ENCODE measurements at places on chromosomes 11 and 22. TPM values are rescaled to one million over a fixed set of nuclear protein-coding genes. Genes with fewer than 3 reads are reported as not detected.

C11orf16 gene
- total RNA-seq = not detected

GRCh38 chr22:32589007-32589406, 114.4 kb downstream of the FBXO7 start:
- DNase-seq = no peak

DNA sequence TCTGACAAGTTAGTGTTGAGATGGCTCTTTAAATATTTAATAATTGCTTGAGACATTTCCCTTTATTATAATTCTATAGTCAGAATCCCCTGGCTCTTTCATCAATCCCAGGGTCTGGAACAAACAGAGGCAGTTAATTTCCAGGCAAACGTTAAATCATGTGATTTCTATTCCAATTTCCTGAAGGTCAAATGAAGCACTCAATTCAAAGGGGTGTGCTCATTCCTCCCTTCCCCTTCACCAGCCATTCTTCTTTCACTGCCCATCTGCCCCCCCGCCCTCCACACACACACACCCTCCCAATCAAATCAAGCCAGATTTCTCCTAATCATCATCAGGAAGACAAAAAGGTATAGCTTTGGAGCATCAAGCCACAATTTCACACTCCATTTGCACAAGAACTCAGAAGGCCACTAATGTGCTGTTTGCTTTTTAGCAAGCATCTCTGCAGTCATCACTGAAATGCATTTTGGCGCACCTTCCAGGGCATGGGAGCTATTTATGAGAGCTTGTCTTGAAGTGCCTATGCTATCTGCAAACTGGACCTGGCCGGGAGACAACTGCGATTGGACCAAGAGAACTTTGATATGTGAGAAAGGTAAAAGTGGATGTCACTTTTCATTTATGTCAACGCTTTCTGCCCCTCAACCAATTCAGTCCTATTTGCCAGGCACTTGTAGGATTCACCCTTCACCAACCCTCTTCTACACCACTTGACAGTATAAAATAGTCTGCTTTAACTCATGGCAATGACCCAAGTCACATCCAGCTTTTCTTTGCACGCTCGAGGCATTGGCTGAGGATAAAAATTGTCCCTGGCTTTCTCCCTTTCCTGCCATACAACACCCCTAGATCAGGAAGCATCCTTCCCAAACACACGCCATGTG, 315.1 kb upstream of the API5 start:
- DNase-seq = no peak

- no peak for DNase-seq
Observed at GRCh38 chr11:72736452-72737069, 15.6 kb downstream of the ARAP1 start.

DNA sequence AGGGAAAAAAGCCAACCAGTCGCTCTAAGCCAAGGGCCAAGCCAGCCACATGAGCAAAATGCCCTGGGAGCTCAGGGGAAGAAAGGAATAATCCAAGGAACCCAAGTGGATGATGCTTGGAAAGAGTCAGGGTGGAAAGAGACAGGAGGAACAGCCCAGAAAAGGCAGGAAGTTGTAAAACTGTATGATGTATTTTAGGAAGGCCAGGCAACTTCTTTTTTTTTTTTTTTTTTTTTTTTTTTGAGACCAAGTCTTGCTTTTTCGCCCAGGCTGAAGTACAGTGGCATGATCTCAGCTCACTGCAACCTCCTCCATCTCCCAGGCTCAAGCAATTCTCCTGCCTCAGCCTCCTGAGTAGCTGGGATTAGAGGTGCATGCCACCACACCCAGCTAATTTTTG, 1.6 kb downstream of the LGALS12 start:
- no peak for DNase-seq

DNA sequence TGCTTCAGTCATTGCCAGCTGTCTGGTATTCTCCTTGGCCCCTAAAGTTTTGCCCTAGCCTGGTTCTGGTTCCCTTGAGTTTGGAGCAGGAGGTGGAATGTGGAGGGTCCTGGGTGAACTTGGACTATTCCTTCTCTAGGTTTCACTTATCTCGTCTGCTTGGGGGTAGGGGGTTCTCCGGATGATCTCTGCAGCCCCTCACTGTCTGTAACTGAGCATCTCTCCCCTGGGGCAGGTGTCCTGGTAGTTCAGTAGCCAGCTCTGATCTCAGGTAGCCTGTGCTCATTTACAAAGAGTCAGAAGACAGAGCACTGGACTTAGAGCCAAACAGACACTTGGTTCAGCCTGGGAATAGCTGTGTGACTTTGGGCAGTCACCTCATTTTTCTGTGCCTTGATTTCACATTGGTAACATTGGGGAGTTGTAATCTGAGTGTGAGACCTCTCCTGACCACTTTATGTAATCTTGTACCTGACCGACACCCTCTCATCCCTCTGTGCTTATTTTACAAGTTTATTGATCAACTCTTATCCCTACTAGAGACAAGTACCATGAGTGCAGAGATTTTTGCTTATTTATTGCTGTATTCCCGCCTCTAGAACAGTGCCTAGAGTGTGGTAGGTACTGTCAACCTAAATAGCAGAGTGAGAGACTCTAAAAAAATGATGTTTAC, 804 bp downstream of the CCDC134 start:
- no peak for DNase-seq

DNA sequence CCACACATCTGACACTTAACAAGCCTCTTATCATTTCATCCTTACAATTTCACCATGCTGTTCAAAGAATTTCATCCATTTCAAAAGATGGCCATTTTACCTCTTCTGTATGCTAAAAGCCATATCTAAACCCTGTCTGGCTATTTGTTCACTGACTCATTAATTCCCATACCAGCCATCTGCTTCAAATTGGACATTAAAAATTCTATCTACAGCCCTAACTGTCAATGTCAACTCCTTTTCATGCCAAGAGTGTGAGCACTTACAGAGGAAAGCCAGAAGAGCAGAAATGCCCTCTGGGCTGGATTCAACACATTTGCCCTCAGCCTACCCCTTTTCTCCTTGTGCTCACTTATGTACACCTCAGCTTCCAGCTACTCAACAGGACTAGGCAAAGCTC, 59.2 kb downstream of the SYTL2 start:
- no peak for DNase-seq

DNA sequence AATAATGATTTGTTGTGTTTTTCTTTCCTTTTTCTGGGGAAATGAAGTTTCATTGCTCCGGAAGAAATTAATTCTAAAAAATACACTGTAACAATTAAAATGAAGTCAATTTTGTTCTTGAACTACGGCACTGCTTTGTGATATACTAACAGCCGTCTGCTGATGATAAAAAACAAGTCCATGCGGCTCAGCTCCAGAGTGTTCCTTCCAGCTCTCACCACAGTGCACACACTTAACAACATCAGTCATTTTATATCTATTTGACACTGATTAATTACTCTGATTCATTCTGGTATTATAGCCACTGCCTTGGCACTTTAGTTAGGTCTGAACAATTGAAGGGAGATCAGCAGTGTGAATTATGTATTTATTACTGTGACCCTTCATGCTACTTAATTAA, 97.4 kb upstream of the SLC6A5 start:
- DNase-seq = no peak

TTC36 gene
- 0.84 TPM for total RNA-seq

GRCh38 chr11:75810637-75811390, 4.2 kb upstream of the UVRAG start:
- no peak for DNase-seq

GNG3 gene
- total RNA-seq = not detected

GRCh38 chr11:131653260-131653659, 282.8 kb downstream of the NTM start:
- DNase-seq = no peak

- DNase-seq = no peak
Observed at GRCh38 chr22:25928038-25928437, 186.1 kb downstream of the MYO18B start.

DNA sequence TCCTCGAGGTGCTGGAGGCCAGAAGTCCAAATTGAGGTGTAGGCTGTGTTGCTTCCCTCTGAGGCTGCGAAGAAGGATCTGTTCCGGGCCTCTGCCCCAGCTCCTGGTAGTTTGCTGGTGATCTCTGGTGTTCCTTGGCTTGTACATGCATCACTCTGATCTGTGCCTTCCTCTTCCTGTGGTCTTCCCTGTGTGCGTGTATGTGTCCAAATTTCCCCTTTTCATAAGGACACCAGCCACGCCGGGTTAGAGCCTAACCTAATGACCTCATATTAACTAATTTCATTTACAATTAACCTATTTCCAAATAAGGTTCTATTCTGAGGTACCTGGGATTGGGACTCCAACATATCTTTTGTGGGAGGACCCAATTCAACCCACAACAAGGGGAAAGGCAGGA, 21.5 kb downstream of the RIBC2 start:
- no peak for DNase-seq

DNA sequence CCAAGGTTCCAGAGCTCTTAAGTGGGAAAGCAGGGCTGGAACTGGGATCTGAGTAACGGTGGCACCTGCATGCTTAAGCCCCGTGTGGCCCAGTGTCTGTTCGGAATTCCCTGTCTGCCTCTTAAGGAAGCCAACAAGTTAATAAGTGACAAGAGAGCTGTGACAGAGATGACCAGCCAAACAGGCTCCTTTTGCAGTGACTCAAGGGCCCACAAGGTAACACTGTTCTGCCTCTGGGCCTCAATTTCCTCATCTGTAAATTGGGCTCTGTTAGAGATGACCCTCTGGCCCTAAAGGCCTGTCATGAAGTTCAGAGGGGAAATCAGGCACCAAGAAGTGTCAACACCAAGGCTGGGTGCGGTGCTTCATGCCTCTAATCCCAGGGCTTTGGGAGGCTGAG, 18.6 kb downstream of the USH1C start:
- no peak for DNase-seq

DNA sequence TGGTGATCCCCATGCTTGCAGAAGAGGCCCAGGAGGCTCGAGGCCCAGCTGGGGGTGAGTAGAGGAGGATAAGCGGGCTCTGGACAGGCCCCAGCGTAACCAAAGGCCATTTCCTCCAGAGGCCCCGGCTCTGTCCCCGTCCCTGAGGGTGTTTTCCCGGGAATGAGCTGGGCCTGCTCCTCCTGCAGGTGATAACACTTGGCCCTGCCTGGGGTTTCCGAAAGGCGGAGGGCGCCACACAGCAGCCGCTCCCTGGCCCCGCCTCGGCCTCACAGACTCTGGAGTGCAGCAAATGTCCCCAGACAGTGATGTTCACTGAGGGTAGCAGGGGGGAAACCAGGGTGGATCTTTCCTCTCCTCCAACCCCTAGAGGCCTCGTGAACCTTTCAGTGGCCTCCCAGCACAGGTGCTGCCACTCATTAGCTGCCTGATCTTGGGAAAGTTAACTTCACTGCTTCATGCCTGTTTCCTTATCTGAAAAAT, 10.5 kb upstream of the MGAT3 start:
- no peak for DNase-seq

TRIM48 gene
- total RNA-seq = not detected

DNA sequence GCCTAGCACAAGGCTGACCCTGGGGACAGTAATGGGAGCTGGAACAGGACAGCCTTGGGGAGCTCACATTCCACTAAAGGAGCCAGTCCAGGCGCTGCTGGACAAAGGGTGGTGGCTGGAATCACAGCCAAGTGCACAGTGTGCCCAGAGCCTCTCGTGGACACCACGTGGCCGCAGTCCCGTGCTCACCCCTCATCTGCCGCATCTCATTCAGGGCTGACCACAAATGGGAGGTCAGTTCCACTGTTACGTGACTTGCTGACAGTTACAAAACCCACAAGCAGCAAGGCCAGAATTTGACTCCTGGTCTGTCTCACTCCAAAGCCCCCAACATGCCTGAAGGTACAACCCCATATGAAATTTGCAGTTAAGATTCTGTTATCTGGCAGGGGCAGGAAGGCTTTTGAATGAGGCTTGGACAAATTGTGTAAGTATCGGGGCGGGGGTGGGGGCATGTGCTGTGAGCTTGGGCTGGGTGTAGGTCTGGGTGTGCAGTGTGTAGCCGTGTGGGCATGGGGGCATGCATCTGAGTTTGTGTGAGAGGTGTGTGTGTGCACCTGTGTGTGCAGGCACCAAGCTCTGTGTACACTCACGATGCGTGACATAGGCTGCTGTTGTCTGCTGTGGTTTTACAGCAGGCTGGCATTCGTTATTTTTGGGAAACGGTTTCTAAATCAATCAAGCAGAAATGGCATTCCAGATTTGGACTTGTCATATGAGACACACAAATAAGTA, 301.7 kb downstream of the BRD1 start:
- DNase-seq = no peak

- DNase-seq = no peak
Observed at GRCh38 chr22:31650391-31650790, 11.6 kb downstream of the PISD start.

OR4A16 gene
- total RNA-seq = not detected

DNA sequence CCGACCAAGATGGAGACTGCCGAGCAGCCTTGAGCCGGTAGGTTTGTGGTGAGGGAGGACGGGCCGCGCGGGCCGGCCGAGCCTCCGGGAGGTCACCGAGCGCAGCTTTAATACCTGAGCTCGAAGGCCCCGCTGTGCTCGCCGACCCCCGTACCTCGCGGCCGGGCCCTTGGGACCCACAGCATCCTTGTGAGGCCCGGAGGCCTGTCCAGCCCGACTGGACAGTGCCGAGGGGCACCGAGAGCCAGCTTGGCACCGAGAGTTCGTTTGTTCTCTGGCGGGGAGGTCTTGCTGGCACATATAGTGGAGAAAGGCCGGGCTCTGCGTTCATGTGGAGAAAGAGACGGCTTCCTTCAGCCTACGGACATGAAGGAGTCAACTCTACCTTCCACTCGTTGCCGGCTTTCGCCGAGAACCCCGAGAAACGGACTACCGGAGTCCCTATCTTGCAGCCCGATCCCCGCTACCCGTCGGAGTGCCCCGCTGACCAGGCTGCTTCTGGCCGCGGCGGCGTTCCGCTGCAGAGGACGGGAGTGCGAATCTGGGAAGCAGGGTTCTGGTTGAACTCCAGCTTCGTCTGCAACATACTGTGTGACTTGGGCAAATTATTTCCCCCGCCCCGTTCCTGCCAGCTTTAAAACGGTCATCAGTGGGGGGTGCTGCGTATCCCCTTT, 349 bp downstream of the TSSC4 start:
- DNase-seq = no peak

USP28 gene
- 20.2 TPM for total RNA-seq

- DNase-seq = no peak
Observed at GRCh38 chr22:26213826-26214225, 44.6 kb downstream of the SEZ6L start.

GRCh38 chr11:502288-503178, 4.5 kb downstream of the RNH1 start:
- DNase-seq = no peak

PKDREJ gene
- total RNA-seq = not detected

GRCh38 chr11:83002053-83002452, 69.6 kb downstream of the RAB30 start:
- no peak for DNase-seq

DNA sequence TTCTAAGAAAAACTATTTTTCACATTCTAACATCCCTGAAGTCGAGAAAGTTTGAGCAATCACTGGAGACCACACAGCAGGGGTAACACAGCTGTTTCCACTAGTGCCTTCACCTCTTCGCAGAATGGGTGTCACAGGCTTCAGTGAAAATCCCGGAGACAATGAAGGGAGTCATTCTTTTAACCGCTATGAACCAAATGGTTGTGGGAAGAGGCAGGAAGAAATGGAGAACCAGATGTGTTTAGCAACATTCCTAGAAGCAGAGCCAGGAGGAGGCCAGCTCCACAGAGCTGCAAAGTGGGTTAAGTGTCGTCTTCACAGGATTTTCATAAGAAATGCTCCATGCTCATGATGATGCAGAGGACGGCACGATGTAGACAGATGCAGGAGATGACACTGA, 221.1 kb downstream of the LARGE1 start:
- DNase-seq = no peak

All from omental fat pad (tissue), 4 donors.